ENCODE measurements at places on chromosomes 12 and 14.

GRCh38 chr14:71190770-71191374 is 283.6 kb downstream of the PCNX1 start:
- DNase-seq, result no peak

- DNase-seq, result no peak
These were observed 50.0 kb downstream of the VWF start for GRCh38 chr12:6074427-6074826.

DNA sequence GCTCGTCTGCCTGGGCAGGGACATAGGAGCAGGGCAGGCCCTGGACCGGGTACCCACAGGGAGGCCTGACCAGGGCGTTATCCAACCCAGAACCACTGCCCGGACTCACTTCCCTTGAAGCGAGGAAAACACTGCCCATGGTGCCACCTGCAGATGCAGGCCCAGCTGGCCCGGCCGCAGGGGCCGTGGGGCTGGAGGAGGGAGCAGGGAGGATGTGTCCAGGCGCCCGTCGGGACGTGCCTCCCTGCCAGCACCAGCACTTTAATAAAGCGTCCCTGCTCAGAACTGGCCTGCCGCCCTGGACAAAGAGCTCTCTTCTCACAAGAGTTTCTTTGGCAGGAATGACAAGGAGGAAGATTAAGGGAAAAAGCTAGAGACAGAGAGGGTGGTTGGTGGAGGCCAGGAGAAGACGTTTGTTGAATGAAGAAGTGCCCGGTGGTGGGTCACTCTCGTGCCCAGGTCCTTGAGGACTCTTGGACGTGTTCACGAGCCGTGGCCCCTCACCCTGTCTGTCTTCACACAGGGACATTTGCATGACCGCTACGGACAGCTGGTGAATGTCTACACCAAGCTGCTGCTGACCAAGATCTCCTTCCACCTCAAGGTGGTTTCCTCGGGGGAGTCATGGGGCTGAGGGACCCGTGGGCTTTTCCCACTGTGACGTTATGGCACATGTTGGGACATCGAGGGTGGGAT is 14.2 kb downstream of the HIP1R start:
- no peak for DNase-seq

- DNase-seq, result no peak
These were observed 22.1 kb downstream of the SAMD4A start for GRCh38 chr14:54589076-54589475.

DNA sequence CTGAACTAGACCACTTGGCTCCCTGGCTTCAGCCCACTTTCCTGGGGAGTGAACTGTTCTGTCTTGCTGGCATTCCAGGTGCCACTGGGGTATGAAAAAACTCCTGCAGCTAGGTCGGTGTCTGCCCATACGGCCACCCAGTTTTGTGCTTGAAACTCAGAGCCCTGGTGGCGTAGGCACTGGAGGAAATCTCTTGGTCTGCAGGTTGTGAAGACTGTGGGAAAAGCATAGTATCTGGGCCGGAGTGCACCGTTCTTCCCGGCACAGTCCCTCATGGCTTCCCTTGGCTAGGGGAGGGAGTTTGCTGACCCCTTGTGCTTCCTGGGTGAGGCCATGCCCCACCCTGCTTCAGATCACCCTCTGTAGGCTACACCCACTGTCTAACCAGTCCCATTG is 33.8 kb downstream of the TRAFD1 start:
- DNase-seq, result no peak

GRCh38 chr12:132194556-132194955 is 50.3 kb downstream of the NOC4L start:
- no peak for DNase-seq

DNA sequence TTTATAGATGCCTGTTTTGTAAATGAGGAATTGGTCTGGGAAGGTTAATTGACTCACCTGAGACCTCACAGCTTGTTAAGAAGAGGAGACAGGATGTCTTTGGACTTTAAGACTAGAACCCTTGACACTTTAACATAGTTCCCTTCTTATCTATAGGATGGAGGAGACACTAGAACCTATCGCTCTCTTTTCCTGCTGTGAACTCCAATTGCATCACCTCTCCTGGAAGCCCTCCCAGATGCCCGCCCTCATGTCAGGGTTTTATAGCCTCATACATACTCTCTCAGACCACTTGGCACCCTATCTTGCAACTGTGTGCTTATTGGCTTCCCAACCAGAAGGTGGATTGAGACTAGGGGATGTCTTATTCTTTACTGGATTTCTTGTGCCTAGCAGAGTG is 2.5 kb upstream of the CTDSP2 start:
- no peak for DNase-seq

DNA sequence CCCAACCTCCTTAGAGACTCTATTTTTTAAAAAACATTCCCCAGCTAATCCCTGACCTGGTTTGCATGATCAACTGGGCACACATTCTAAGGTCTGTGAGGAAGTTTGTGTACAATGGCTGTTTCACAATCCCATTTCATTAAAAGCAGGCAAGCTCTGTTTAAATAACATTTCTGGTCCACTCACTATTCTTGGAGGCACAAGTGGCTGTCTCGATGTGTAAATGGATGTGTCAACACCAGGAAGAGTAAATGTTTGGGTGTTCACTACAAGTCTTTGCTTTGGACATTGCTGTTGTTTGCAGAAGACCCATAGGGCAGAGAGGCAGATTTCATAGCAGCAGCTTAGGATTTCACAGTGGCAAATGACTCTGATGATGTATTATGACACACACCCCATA is 98.3 kb downstream of the PDZRN4 start:
- no peak for DNase-seq

DNA sequence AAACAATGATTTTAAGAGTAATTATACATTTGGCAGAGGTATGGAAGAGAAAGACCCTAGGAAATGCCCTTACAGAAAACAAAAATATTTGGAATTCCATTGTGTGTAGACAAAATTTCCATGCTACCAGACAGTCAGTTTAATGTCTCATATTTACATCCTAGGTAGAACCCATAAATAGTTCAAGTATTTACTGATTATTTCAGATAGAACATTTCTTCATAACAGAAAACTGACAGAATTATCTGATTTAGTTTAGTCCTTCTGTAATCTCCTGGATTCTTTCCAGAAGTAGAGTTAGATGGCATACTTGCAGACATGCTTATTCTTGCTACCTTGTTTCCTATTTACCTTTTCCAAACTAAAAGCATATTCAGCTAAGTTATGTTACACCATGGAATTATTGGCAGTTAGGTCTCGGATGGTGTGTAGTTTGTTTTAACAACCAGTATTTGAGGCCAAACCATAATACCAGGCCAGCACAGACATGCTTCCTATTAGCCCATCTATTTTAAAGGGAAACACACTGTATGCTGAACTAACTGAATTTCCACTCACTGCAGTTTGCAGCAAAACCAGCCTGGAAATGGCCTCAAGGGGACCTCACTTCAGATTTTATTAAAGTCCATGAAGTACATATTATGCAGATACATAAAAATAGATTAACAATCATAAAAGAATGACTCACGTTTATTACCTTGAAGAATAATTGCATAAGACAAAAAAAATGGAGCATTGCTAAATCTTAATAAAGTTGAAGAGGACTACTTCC is 126.6 kb upstream of the LRIG3 start:
- no peak for DNase-seq

- no peak for DNase-seq
These were observed 176.5 kb downstream of the NAV3 start for GRCh38 chr12:78007173-78007572.

GRCh38 chr14:33925235-33925634 is 25.6 kb downstream of the EGLN3 start:
- no peak for DNase-seq

GRCh38 chr12:67193704-67194103 is 75.5 kb upstream of the CAND1 start:
- no peak for DNase-seq

- no peak for DNase-seq
These were observed 375.0 kb downstream of the TRHDE start for GRCh38 chr12:72647139-72647538.

GRCh38 chr14:92496191-92496857 is 17.3 kb upstream of the RIN3 start:
- no peak for DNase-seq

DNA sequence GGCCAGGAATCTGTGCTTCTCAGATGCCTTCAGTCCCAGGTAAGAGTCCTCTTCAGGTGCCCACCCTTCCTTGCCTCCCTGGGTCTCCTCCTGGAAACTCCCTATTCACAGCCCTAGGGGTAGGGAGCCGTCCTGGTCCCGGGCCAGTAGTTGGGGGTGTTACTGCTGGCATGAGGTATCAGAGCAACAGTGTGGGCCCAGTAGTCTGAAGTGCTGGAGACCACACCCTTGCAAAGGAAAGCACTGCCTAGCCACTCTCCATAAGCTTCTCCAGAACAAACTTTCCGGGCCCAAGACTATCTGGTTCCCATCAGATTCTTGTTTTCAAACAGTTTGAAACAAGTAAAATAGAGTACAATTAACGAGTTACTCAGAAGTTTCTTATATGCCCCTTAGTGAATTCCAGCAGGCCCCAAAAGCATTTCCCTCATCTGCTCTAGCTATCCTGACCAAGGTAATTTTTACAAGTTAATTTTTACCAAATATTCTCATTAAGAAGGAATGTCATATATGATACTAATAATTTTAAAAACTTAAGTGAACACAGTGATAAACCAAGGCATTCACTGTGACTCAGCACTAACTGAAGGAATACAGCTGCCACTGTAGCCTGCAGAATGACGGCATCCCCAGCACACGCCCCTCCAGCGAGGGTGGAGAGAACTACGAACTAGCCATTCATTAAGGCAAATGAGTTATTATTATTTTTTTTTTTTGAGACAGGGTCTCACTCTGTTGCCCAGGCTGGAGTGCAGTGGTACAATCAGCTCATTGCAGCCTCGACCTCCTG is 49.4 kb downstream of the MOK start:
- DNase-seq, result no peak

DNA sequence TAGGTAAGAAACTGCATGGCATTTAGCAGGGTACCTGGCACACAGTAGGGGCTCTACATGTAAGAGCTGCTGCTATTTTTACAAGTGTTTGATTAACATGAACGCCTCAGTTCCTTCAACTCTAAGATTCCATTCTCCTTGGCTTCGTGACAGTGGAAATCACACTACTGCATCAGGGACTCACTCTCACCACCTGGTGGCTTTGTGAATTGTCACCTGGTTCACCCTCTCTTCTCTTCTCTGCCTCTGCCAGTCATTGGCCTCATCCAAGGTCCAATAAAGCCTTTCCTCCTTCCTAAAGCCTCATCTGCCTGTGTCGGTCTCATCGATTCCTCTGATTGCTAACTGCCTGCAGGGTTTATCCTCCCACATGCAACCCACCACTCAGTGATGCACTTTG is 476.4 kb downstream of the VRK1 start:
- no peak for DNase-seq

DNA sequence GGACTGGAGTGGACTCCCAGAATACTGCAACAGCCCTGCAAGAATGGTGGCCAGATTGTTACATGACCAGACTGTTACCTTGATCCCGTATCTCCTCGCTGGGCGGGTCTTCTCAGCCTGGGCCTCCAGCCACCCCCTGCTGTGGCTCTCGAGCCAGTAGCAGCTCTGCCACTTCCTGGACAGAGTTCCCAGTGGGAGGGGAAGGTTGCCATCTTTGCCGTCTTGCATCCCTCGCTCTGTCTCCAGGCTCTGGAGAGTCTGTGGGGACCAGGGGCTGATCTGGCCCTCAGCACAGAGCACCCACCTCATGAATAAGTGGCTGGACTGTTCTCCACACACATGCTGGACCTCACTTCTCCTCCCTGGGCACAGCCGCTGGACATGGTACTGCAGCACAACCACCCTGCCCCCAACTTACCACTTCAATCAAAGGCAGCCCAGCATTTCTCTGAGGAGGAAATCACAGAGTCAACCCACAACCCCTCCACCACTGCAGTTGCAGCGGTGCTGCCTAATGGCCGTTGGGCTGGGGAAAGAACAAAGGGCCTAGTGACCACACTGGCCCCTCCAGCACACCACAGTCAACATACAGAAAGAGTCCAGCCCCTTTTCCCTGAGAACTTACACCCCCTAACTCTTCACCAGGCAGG is 6.9 kb upstream of the KLRF1 start:
- DNase-seq, result no peak

GRCh38 chr12:103780093-103780440 is 61.0 kb downstream of the NT5DC3 start:
- no peak for DNase-seq

GRCh38 chr12:104342635-104343249 is 39.2 kb downstream of the EID3 start:
- no peak for DNase-seq

- no peak for DNase-seq
These were observed 207.4 kb downstream of the EFCAB11 start for GRCh38 chr14:89747126-89747525.

DNA sequence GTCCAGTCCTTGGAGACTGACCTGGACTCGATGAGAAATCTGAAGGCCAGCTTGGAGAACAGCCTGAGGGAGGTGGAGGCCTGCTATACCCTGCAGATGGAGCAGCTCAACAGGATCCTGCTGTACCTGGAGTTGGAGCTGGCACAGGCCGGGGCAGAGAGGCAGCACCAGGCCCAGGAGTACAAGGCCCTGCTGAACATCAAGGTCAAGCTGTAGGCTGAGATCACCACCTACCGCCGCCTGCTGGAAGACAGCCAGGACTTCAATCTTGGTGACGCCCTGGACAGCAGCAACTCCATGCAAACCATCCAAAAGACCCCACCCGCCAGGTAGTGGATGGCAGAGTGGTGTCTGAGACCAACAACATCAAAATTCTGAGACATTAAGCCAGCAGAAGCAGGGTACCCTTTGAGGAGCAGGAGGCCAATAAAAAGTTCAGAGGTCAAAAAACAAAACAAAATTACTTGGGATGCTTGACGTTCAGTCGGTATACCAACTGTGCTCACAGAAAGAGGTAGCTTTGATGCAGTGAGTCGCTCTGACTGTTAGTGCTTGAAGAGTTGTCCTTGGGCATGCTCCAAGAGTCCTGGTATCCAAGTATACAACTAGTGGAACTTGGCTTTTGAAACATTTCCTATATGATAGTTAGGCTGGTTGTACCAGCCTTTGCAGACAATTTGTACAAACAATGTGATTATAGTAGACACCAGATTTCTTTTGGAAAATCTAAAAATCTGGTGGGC is 4.8 kb downstream of the MED6 start:
- no peak for DNase-seq

Data from stimulated activated CD8-positive, alpha-beta memory T cell treated with anti-CD3 and anti-CD28 coated beads, Interleukin-7, amount 100 ng/mL, for 1 hour (primary cell).